ENCODE measurements at places on chromosomes 4 and X. TPM values are rescaled to one million over a fixed set of nuclear protein-coding genes. Genes with fewer than 3 reads are reported as not detected.

Gene NCAPG
- total RNA-seq = 0.44 TPM

Gene CSAG2
- total RNA-seq = not detected

Gene SHOX
- total RNA-seq = not detected

Gene PDGFC
- total RNA-seq = 0.10 TPM

Gene KLHL13
- total RNA-seq = not detected

Gene YY2
- 2.6 TPM for total RNA-seq

Gene GRPEL1
- total RNA-seq = 19.6 TPM

Gene SERPINA7
- not detected for total RNA-seq

Gene TCP11X2
- total RNA-seq = not detected

Gene DCAF12L2
- total RNA-seq = not detected

- H3K36me3 ChIP-seq = no peaks in the 10 kb centered on the region
- DNase-seq = peak; percentile 45
- no peak overlapping the region for H3K27ac ChIP-seq
- peaks cover 77% of the 10 kb centered on the region for H3K27me3 ChIP-seq
- peaks cover 23% of the 10 kb centered on the region for H3K4me1 ChIP-seq
Measured at GRCh38 chr4:158809611-158810486, 41.0 kb downstream of the FNIP2 start.

- no peaks in the 10 kb centered on the region for H3K4me1 ChIP-seq
- H3K27me3 ChIP-seq = no peaks in the 10 kb centered on the region
- H3K27ac ChIP-seq = no peak overlapping the region
- no peaks in the 10 kb centered on the region for H3K36me3 ChIP-seq
- DNase-seq = no peak
Measured at GRCh38 chr4:148692242-148692641, 250.0 kb upstream of the NR3C2 start.

DNA sequence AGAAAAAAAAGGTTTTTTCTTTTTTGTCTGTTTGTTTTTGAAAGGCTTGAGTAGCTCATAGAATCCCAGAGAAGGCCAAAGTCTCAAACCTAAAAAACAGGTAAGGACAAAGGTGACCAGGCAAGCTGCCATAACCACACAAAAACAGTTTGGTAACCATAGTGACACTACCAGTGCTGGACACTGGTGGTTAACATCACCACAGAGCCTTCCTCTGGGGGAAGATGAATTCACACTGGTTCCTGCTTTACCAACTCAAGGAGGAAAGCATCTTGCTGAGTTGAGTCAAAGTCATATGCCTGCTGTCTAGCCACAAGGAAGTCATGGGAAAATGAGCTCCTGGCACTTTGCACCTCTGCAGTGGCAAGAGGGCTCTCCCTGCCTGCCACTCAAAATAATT, 32.5 kb downstream of the IDS start:
- H3K36me3 ChIP-seq = no peaks in the 10 kb centered on the region
- no peak for DNase-seq
- H3K4me1 ChIP-seq = no peaks in the 10 kb centered on the region

GRCh38 chr4:53141308-53141707, 224.6 kb downstream of the SCFD2 start:
- H3K27ac ChIP-seq = no peak overlapping the region
- H3K36me3 ChIP-seq = peaks cover 1% of the 10 kb centered on the region
- no peaks in the 10 kb centered on the region for H3K4me1 ChIP-seq
- H3K27me3 ChIP-seq = no peaks in the 10 kb centered on the region
- DNase-seq = no peak

DNA sequence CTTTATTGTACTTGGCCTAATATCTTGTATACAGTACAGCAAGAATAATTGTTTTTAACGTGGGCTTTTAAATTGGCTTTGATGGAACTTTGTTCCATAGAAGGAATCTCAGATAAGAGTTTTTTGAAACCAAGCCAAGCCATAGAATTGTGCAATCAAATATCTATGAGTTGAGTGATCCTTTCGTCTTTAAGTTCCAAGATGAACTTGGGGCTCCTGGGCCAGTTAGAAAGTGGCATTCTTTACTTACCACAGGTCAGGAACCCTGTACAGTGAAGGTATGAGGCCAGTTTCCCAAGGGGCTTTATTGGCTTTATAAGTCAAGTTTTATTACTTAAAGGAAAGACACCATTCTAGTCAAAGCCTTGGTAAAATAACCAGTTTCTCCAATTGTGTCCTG, 2104.2 kb downstream of the PCDH7 start:
- DNase-seq = no peak
- no peaks in the 10 kb centered on the region for H3K4me1 ChIP-seq
- H3K4me3 ChIP-seq = no peak overlapping the region
- no peaks in the 10 kb centered on the region for H3K27me3 ChIP-seq
- H3K36me3 ChIP-seq = no peaks in the 10 kb centered on the region

GRCh38 chr4:113540859-113541258, 220.7 kb downstream of the CAMK2D start:
- H3K4me3 ChIP-seq = no peak overlapping the region
- H3K4me1 ChIP-seq = no peaks in the 10 kb centered on the region
- H3K27ac ChIP-seq = no peak overlapping the region
- DNase-seq = no peak
- no peaks in the 10 kb centered on the region for H3K27me3 ChIP-seq

DNA sequence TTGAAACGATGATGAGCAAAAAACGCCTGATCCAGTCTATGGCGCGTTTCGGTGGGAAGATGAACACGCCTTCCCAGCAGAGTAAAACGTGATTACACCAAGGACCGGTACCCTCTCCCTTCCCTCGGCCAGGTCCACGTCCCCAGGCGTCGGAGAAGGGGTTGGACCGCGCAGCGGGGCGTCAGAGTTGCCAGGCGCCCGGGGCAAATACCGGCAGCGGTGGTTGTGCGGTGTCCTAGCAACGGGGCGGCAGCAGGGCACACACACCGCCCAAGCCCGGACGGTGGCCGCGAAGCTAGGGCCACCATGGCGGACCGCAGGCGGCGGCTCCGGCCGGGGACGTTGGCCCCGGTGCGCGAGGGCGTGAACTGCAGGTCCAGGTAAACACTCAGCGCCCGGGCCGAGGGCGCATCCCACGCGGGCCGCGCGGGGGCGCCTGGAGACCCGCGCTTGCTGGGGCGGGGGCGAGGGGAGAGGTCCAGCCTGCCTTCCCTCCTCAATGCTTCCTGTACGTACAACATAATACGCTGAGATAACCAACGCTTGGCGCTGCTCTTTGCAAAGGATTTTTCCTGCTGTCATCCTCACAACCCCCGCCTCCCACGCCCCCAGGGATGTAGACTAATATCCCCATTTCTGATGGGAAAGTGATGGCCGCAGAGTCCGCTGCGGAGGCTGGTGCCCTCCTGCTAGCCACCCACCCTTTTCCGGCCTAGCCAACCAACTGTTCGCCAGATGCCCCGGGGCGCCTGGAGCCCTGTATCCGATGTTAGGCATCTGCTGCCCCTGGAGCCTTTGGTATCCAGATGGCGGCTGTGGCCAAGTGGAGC, at the start of gene FAM47E:
Gene FAM47E, plus strand, starts transcription at position 281 of the 830 bp plus-strand sequence. Its CDS starts 26 bp downstream, at position 307.
- no peak within 1 kb of the TSS for H3K27ac ChIP-seq
- peaks cover 33% of the 10 kb centered on the region for H3K27me3 ChIP-seq
- no peaks in the 10 kb centered on the region for H3K36me3 ChIP-seq
- DNase-seq = peak; percentile 44
- peaks cover 8% of the 10 kb centered on the region for H3K4me1 ChIP-seq
- H3K4me3 ChIP-seq = peak within 1 kb of the TSS; percentile 46

DNA sequence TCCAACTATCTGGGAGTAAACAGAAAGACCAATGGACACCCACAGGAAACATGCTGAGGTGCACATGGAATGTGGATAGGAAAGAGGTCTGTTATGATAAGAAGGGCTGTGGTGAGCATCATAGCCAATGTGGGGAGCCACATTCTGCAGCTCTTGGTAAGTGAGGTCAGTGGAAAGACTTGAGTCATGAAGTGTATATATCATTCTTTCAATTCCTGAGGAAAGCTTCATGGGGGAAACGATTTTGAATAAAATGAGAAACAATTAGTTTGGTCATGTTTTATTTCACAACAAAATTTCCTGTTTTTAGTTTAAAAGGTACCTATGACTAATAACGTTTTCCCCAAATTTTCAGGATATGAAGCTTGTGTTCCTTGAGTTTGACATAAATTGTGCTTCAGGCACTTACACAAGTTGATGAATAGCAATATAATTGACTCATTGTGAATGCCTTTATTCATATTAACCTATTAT, 41.4 kb upstream of the RASSF6 start:
- no peaks in the 10 kb centered on the region for H3K4me1 ChIP-seq
- no peak overlapping the region for H3K27ac ChIP-seq
- no peak overlapping the region for H3K4me3 ChIP-seq
- DNase-seq = no peak
- no peaks in the 10 kb centered on the region for H3K36me3 ChIP-seq

DNA sequence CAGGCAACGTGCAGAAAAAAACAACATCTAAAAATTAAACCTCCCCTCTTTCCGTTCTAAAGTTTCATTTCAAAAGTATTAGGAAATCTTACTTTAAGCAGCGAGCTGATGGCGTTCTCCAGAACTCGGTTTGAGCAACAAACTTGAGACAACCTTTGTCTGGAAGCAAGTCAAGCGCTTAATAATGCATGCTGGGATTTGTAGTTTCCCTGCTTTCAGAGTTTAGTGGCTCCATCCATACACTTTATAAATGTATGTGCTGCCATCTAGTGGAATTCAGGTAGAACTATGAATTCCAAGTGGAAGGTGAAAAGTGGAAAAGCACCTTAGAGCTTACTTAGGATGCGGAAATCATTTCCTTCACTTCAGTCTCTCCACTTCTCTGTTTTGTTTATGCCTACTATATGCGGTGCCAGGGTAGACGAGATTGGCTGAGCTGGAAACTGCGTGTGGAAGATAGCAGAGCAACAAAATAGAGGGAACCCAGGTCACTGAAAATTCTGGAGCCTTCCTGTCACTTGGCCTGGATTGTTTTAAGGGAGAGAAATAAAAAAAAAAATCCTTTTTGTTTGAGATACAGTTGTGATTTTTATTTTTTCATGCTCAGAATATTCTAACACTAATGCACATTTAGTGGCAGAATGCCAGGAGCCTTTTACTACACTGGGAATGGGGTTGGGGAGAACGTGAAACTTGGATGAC, at the start of gene BDH2:
Gene BDH2, minus strand, starts transcription at position 144 of the 702 bp plus-strand sequence. CDS start 3,580 bp downstream, outside the sequence.
- no peaks in the 10 kb centered on the region for H3K27me3 ChIP-seq
- peak within 1 kb of the TSS; percentile 59 for H3K4me3 ChIP-seq
- H3K36me3 ChIP-seq = no peaks in the 10 kb centered on the region
- peak within 1 kb of the TSS; percentile 23 for H3K27ac ChIP-seq

GRCh38 chrX:56564164-56564885, 898 bp downstream of the UBQLN2 start:
- peaks cover 3% of the 10 kb centered on the region for H3K36me3 ChIP-seq
- DNase-seq = no peak
- peaks cover 17% of the 10 kb centered on the region for H3K4me1 ChIP-seq
- H3K27me3 ChIP-seq = no peaks in the 10 kb centered on the region

- no peak overlapping the region for H3K4me3 ChIP-seq
- H3K4me1 ChIP-seq = no peaks in the 10 kb centered on the region
- H3K27ac ChIP-seq = no peak overlapping the region
- no peaks in the 10 kb centered on the region for H3K27me3 ChIP-seq
- no peak for DNase-seq
- H3K36me3 ChIP-seq = peaks cover 15% of the 10 kb centered on the region
Measured at GRCh38 chr4:42478946-42479345, 81.7 kb downstream of the SHISA3 start.

DNA sequence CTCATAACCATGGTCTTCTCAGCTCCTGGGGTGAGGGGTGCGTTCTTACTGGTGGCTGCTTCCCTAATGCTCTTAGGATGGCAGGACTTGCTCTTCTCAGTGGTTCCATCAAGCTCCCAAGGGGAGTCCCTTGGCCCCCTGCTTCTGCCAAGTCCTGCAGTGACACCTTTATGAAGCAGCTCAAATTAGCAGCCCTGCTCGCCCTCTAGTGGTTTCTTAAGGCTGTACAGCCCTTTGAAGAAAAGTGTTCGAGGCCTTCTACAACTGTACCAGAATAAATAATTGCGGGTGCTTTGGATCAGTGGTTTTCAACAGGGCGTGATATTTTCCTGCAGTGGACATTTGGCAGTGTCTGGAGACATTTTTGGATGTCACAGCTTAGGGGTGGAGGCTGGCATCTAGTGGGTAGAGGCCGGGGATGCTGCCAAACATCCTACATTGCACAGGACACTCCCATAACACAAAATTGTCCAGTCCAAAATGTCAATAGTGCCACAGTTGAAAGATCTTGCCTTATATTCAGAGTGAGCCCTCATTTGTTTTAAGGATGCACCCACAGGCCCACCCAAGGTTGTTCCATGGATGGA, 204.7 kb upstream of the S100G start:
- peak; percentile 51 for DNase-seq
- no peak overlapping the region for H3K27ac ChIP-seq
- no peaks in the 10 kb centered on the region for H3K27me3 ChIP-seq
- no peaks in the 10 kb centered on the region for H3K4me1 ChIP-seq

GRCh38 chrX:139811942-139812629, 104.1 kb upstream of the MCF2 start:
- DNase-seq = peak; percentile 23
- H3K36me3 ChIP-seq = no peaks in the 10 kb centered on the region
- peak overlapping the region; percentile 5 for H3K27ac ChIP-seq
- no peaks in the 10 kb centered on the region for H3K27me3 ChIP-seq
- peaks cover 9% of the 10 kb centered on the region for H3K4me1 ChIP-seq

- H3K36me3 ChIP-seq = no peaks in the 10 kb centered on the region
- DNase-seq = no peak
- no peak overlapping the region for H3K27ac ChIP-seq
Measured at GRCh38 chr4:37767546-37767945, 58.9 kb upstream of the PGM2 start.

DNA sequence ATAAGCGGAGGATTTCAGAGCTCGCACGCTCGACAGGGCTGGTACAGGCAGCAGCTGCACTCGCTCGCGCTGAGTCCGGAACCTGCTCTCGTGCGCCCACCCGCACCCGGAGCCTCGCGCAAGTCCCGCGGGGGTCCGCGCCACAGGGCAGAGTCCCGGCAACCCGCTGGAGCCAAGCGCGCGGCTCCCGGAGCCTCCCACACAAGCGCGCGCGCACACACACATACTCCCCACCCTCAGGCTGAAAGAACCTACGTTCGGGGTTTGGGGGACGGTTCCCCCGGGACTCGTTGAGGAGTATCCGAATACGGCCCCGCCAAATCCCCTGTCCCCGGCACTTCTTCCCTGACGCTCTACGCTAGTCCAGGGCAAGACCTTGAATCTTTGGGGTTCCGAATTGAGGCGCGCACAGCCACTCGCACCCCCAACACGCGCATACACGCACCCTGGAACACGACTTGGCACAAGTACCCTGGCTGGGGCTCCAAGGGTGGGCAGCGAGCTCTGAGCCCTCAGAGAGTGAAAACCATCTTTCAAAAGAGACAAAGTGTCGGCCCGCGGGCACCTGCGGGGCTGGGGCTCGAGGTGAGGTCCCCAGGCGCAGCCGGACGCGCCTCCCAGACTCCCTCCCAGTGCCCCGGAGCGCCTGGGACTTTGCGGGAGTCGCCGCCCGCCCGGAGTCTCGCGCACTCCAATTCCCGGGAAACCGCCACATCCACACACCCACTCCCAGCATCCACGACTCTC, 952 bp downstream of the ANOS1 start:
- H3K4me3 ChIP-seq = no peak overlapping the region
- H3K4me1 ChIP-seq = no peaks in the 10 kb centered on the region
- no peak for DNase-seq
- no peaks in the 10 kb centered on the region for H3K36me3 ChIP-seq
- no peak overlapping the region for H3K27ac ChIP-seq
